Left lung (tissue), 14 donors: ENCODE measurements at places on chromosomes 2 and 18. TPM values are rescaled to one million over a fixed set of nuclear protein-coding genes. Genes with fewer than 3 reads are reported as not detected.
A peak's percentile ranks its signal among the peaks of the same experiment; 100 is the strongest.

- H3K4me1 ChIP-seq = no peaks in the 10 kb centered on the region
- no peak overlapping the region for H3K4me3 ChIP-seq
- H3K27me3 ChIP-seq = no peaks in the 10 kb centered on the region
- no peak for DNase-seq
- no peaks in the 10 kb centered on the region for H3K36me3 ChIP-seq
These were observed 125.0 kb downstream of the SETBP1 start for GRCh38 chr18:44805643-44806042.

DNA sequence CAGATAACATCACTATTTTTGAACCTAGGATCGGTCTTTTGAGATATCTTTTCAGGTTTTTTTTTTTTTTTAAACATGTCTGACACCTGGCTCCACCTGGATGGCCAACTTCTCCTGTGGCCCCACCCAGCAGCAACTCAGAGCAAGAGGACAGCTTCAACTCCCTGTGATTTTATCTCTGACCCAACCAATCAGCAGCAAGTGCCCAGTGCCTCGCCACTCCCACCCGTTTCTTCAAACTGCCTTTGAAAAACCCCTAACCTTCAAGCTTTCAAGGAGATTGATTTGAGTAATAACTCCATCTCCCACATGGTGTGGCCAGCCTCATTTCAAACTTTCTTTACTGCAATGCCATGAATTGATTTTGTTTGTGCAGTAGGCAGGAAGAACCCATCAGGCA is 19.0 kb downstream of the MYO3B start:
- no peak overlapping the region for H3K4me3 ChIP-seq
- H3K4me1 ChIP-seq = no peaks in the 10 kb centered on the region
- H3K36me3 ChIP-seq = no peaks in the 10 kb centered on the region
- no peak for DNase-seq
- H3K27me3 ChIP-seq = no peaks in the 10 kb centered on the region

DNA sequence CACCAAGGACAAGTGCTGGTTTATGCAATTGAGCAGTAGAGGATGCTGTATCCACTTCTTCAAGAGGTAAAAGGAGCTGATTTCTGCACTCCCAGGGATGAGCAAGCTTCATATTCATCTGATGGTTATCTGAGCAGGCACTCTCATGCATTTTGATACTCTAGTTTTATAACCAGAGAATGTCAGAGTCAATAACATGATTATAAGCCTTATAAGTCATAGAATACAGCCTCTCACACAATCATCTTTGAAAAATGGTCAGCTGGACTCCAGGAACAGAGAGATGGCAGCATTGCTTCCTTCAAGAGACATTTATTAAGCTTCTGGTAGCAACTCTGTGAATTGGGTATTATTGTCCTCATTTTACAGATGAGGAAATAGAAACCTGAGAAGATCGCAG is 167.1 kb downstream of the SLC8A1 start:
- H3K4me1 ChIP-seq = peaks cover 7% of the 10 kb centered on the region
- H3K27me3 ChIP-seq = no peaks in the 10 kb centered on the region
- H3K27ac ChIP-seq = no peak overlapping the region
- no peaks in the 10 kb centered on the region for H3K36me3 ChIP-seq
- no peak for DNase-seq
- H3K4me3 ChIP-seq = no peak overlapping the region

- no peak for DNase-seq
- no peaks in the 10 kb centered on the region for H3K36me3 ChIP-seq
- peak overlapping the region; percentile 60 for H3K27ac ChIP-seq
- no peaks in the 10 kb centered on the region for H3K27me3 ChIP-seq
- H3K4me1 ChIP-seq = peaks cover 7% of the 10 kb centered on the region
These were observed 59.8 kb downstream of the MCFD2 start for GRCh38 chr2:46855805-46856204.

GRCh38 chr2:149622343-149622742 is 34.8 kb upstream of the MMADHC start:
- DNase-seq = no peak
- no peaks in the 10 kb centered on the region for H3K4me1 ChIP-seq
- H3K27me3 ChIP-seq = no peaks in the 10 kb centered on the region
- no peak overlapping the region for H3K27ac ChIP-seq
- H3K4me3 ChIP-seq = no peak overlapping the region

DNA sequence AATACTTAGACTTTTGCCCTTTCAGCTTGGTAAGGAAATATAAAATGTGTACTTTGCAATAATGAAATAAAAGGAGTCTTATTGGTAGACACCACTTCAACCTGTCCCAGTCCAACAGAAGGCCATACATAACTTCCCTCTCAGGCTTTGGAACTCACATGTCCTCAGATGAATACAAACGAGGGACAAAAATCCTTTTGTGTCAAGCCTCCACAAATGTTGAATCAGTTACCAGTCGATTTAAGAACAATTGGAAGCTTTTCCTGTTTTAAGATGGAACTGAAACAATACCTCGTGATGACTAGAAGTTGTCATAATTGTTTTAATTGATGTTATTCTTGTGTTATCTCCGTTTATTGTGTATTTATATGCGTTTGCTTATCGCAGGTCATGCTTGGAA is 385.1 kb upstream of the POU3F3 start:
- H3K4me3 ChIP-seq = no peak overlapping the region
- no peak overlapping the region for H3K27ac ChIP-seq
- no peaks in the 10 kb centered on the region for H3K4me1 ChIP-seq
- no peaks in the 10 kb centered on the region for H3K27me3 ChIP-seq

- H3K27me3 ChIP-seq = no peaks in the 10 kb centered on the region
- no peak overlapping the region for H3K27ac ChIP-seq
- DNase-seq = no peak
- H3K4me1 ChIP-seq = no peaks in the 10 kb centered on the region
- no peak overlapping the region for H3K4me3 ChIP-seq
These were observed 79.9 kb upstream of the FSIP2 start for GRCh38 chr2:185658750-185659149.

The SERPINB7 gene
- 0.24 TPM for total RNA-seq

The PSMG2 gene
- 63.0 TPM for total RNA-seq

- H3K4me3 ChIP-seq = peak overlapping the region; percentile 82
- H3K27me3 ChIP-seq = no peaks in the 10 kb centered on the region
- peak; percentile 42 for DNase-seq
- H3K36me3 ChIP-seq = no peaks in the 10 kb centered on the region
- H3K4me1 ChIP-seq = no peaks in the 10 kb centered on the region
- peak overlapping the region; percentile 81 for H3K27ac ChIP-seq
These were observed 483 bp downstream of the OSBPL6 start for GRCh38 chr2:178194600-178195389.

The PLB1 gene
- 3.6 TPM for total RNA-seq

DNA sequence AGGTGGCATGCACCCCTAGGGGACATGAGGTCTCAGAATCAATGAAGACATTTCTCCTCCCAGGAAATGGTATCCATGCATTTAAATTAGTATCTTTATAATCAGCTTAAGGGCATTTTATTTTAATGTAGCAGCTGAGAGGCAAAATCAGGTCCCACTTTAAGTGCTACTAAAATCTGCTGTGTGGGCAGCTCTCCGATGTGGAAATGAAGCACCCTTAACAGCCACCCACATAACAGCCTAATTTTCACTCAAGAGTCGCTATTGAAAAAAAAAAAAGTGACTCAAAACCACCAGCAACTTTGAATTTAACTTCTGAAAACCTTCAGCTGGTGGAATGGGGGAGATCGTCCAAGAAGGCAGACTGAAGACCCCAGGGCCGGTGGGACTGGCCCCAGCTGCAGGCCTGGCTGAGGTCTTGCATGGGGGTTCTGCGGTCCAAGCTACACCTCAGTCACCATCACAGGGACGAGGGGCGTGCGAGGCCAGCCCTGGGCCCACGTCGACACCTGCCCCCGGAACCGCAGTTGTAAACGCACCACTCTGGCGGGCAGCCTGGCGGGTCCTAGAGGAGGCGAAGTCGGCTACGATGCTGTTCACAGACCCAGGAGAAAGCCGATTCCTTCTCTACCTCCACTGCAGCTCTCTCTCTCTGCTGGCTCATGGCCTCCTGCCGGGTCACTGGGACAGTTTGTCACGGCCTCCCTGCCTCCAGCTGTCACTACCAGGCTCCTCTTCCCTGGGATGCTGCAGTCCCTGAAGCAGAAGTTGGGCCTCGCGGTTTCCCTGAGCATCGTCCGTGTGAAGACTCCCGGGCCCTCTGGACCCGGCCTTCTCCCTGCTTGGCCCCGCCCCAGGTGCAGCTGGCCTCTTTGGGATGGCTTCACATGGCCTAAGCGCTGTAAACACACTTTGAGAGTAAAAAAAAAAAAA is 111.9 kb downstream of the KCNF1 start:
- H3K4me1 ChIP-seq = no peaks in the 10 kb centered on the region
- no peak for DNase-seq
- H3K36me3 ChIP-seq = no peaks in the 10 kb centered on the region
- H3K4me3 ChIP-seq = no peak overlapping the region

The AQP12B gene
- not detected for total RNA-seq

- H3K4me1 ChIP-seq = no peaks in the 10 kb centered on the region
- DNase-seq = no peak
- no peaks in the 10 kb centered on the region for H3K27me3 ChIP-seq
- no peak overlapping the region for H3K4me3 ChIP-seq
- H3K36me3 ChIP-seq = peaks cover 17% of the 10 kb centered on the region
These were observed 35.8 kb upstream of the CACNB4 start for GRCh38 chr2:152134488-152135280.

GRCh38 chr2:124267794-124268193 is 242.7 kb downstream of the CNTNAP5 start:
- DNase-seq = no peak
- no peak overlapping the region for H3K27ac ChIP-seq
- no peak overlapping the region for H3K4me3 ChIP-seq
- no peaks in the 10 kb centered on the region for H3K27me3 ChIP-seq
- no peaks in the 10 kb centered on the region for H3K4me1 ChIP-seq
- H3K36me3 ChIP-seq = no peaks in the 10 kb centered on the region

GRCh38 chr18:32899819-32900218 is 127.0 kb upstream of the KLHL14 start:
- H3K27ac ChIP-seq = no peak overlapping the region
- H3K4me1 ChIP-seq = no peaks in the 10 kb centered on the region
- H3K27me3 ChIP-seq = no peaks in the 10 kb centered on the region
- H3K4me3 ChIP-seq = no peak overlapping the region
- DNase-seq = no peak

The MC2R gene
- not detected for total RNA-seq

- no peak within 1 kb of the TSS for H3K4me3 ChIP-seq
- peaks cover 38% of the 10 kb centered on the region for H3K36me3 ChIP-seq
- peaks cover 20% of the 10 kb centered on the region for H3K4me1 ChIP-seq
- no peaks in the 10 kb centered on the region for H3K27me3 ChIP-seq
These were observed at the start of gene SLC23A3 for GRCh38 chr2:219169930-219170654. Gene SLC23A3 (minus strand): TSS chr2:219170029. CDS start chr2:219169984, 45 bp downstream.

DNA sequence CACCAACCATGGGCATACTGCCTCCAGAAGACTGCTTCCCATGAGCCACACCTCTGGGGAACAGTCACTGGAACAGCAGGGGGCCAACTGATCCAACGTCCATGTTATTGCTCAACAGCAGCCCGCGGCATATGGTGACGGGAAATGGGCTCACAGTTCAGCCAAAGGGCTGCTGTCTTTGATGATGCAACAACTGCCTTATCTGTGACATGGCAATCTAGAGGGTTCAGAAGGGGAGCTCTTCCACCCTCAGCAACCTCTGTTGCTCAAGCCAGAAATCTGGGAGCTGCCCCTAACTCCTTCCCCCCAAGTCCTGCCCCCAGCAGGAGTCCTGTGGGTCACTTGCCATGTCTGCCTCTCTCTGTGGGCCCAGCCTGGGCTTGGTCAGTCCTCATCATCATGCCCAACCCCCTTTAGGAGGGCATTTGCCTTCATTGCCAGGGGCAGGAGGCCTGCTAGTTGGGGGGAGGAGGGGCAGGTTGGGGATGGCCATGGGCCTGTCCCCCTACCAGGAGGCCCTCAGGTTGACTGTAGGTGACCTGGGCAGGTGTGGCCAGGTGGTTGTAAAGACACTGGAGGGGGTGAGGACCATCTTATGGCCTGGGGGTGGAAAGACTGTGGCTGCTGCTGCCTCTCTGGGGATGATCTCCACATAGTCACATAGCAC is 212.9 kb downstream of the CYP26B1 start:
- H3K4me1 ChIP-seq = no peaks in the 10 kb centered on the region
- H3K4me3 ChIP-seq = no peak overlapping the region
- DNase-seq = no peak
